Jurkat, Clone E6-1 (cell line): ENCODE measurements at places on chromosomes 6 and 20.

DNA sequence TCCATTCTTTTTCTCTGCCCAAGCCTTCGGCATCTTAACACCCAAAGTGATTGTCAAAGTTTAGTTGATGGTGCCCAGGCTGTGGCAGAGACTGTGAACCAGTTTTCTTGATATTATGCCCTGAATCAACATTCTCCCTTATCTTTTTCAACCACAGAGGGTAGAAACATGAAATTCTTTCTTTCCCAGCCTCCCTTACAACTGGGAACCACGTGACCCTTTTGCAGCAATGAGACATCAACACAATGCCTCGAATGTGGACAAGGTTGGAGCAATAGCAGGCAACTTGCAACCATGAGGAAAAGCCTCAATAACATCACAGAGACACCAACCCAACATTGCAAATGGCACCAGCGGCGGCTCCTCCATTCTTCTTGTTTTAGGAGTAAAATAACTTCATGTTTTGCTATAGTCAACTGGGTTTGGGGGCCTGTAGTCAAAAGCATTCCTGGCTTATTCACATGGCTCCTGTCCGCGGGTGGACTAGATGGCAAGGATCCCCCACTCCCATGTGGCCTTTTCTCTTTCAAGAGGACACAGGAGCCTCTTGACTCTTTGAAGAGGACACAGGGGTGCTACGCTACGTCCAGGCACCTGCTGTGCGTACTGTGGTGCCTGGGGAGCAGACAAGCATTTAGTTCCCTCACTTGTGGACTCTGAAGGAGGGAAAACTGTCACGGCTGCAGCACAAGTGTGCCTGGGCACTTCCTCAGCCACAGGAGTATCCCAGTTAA lies 90.5 kb downstream of the NOL4L start:
- DNase-seq = no peak

DNA sequence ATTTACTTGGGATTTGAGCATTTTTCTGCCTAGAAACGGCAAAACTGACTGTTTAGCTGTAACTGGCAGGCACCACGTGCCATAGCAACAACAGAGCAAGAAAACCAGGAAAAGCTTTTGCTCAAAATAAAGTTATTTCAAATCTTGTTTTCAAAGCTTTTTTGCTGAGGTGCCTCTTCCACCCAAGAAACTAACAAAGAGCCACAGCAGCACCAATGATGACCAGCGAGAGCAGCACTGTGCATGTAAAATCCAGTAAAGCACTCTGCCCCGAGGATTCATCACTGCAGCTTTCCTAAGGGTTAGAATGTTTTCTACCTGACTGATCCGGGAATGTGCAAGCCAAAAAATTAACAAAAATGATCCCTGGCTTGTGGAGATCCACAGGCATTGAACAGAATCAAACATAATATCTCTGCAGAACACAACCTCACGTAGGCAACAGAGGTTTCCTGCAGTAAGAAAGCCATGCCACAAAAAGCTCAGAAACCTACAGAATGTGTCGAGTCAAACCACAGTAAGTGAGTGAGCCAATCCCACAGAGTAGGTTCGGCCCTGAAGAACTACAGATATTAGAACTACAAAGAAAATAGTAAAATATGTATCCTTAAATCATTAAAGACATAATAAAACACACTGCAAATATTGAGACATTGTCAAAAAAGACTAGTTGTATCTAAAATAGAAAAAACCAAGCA lies 7.4 kb upstream of the ULBP3 start:
- no peak for DNase-seq

DNA sequence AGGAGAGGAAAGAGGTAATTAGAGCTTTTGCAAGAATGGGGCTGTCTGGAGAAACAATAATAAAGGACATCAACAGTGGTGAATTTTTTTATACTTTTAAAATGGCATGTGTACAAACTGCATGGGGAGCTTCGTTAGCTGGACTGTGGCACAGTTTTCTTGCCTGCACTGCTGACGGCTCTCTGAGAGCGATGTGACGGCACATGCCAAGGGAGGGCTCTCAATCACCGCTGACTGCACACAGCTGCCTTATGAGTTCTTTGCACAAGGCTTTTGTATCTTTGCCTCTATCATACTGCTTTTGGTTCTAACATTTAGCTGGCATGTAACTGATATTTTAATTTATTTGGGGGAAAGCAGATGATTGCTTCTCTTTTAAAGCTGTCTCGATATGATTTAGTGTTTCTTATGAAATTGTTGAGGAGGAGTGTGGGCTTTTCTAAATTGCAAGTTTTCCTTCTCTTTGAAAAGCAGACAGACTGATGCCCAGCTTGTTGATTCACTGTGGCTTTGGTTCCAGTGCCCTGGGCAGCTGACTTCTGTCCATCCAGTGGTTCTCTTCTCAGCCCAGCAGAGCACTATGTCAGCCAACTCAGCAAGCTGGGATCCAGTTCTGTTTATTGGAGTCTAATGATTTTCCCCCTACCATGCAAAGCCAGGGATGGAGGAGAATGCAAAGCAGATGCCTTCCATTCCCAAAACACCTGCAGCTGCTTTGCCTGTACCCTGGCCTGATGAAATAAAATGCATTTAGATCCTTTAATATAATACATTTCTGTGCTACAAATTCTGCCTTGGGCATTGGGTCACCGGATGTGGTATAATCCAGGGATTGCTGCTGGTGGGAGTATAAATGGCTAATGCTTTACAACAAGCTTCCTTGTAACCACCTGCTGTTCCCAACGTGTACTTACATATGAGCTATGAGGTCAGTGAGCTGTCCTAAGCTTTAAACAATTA lies 323.9 kb downstream of the ZFAND3 start:
- no peak for DNase-seq

GRCh38 chr6:137391061-137391814 lies 103.0 kb downstream of the OLIG3 start:
- no peak for DNase-seq

DNA sequence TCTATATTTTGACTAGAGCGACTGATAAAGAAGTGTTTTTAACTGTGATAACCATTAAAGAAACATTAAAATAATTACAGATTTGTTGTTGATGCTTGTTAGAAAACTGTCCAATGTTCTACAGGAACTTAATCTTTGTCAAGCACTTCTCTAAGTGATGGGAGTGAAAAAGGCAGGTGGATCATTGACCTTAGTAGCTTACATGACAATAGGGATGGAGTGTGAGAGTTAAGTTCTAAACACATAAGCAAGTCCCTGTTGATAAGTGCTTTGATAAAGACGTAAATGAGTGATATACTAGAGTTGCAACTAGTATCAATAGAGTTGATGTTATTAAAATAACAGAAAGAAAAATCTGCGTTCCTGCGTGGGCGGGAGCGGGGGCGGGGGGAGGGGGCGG lies 931.5 kb upstream of the EPHA7 start:
- no peak for DNase-seq

DNA sequence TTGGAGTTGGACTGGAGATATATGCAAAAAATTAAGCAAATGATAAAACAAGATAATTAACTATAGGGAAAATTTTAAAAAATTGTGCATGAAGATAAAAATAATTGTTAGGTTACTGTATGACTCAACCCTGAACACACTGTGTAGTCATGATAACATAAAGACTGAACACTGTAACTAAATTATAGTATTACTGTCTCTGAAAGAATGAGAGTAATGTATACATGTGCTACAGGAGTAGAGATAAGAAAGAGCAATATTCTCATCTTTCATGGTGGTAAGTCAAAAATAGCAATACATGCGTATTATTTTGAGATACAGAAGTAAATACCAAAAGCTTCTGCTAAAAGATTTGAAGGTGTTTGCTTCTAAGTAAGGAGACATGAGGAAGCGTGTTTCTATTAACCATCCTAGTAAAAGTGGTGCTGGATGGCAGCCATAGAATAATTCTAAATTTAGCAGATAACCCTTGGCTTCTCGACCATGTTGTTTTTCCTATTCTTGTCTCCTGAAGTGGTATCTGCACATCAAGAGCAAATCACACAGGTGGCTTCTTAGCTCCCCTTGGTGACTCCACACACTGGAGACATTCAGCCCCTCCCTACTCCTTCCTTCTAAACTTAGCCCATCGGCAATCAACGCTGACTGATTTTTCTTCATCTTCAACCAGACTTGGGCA lies 390.6 kb upstream of the PLCB4 start:
- no peak for DNase-seq

DNA sequence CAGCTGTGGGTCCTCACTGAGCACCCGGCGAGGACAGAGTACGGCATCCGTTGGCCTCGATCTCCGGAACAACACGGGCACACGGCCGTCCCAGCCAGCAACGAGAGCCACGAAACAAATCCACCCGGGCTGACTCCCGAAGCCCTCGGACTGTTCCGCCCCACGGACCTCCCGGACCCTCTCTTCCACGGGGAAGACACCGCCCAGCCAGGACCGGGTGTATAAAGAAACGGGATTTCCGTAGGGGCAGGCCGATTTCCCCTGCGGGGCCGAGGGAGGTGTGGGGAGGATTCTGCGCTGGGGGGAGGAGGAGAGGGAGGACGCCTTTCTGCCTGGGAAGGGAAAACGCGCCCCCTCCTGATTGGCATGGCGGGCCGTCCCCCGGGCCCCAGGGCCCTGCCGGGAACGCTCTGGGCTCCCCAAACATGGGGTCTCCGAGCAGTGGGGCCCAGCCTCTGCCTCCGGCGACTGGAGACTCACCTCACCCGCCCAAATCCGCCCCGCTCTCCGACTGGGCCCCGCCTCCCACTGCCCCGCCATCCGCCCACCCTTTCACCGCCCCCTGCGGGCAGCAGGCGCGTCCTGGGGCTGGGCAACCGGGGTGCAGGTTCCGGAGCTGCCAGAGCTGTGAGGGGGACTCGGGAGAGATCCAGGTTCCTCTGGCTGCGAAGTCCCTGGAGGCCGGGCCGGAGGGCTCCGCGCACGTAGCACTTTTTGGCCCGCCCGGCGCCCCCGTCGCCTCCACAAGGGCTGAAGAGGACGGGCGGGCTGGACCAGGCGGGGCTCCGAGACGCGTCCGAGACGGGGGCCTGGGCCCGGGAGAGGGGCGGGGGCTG lies 679 bp upstream of the PPDPF start:
- DNase-seq = no peak

DNA sequence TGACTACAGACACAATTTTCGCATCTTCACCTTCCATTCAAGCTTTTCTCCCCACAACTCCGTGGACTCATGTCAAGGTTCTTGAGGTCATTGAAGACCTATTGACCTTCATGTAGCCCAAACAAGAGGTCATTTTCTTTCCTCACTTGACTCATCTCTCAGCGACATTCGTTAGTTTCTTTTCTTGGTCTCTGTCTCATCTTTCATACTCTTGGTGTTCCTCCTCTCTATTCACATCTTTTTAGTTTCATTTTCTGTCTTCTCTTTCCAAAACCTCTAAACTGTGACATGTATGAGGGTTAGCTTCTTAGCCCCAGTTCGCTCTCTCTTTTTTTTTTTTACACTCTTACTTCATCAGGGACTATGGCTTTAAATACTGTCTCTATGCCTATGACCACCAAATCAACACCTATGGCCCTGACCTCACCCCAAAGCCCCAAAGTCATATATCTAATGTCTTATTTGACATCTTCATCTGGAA lies 128.6 kb upstream of the BACH2 start:
- no peak for DNase-seq

DNA sequence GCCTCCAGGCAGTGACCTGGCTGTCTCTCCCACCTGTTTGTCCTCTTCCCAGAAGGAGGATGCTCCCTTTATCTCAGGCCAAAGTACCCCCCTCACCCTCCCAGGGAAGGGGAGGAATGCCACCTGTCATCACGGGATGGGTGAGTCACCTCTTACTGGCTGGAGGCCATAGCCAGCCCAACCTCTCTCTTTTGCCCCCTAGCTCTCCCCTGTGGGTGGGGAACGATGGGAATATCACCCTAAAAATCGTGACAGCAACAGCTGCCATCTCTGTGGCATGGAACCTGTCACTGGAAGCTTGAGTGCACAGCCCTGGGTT lies 137.5 kb upstream of the PTPN1 start:
- no peak for DNase-seq

DNA sequence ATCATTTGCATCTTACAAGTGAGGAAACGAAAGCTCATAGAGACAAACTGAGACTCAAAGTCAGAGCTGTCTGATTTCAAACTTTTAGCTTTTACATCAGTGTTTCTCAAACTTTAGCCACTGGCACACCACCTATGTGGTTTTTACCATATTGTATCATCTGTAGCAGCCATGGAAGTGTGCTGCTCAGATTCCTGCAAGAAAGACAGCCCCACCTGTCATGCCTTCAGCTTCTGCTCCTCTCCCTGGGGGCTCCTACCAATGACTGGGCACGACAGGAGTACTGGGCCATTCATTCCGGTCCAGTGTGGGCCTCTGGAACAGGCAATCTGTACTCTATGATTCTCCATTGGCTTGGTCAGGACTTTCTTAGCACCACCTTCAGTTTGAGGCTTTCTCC lies 87.0 kb downstream of the BCAS1 start:
- DNase-seq = no peak

DNA sequence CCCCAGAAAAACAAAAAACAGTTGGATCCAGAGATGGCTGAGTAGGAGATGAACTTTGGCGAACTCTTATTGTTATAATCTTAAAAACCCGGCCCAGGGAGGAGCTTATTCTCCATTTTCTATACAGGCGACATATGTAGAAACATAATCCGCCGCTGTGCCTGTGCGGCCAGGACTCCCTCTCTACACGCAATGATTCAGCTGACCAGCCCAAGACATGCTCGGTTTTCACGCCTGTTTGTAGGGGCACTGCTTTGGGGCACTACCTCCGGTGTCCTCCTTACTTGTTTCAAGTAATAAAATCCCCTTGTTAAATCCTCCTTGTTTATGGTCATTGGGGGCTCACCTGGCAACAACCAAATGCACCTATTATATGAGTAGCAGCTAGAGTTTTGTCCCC lies 89.9 kb downstream of the SEL1L2 start:
- DNase-seq = no peak

DNA sequence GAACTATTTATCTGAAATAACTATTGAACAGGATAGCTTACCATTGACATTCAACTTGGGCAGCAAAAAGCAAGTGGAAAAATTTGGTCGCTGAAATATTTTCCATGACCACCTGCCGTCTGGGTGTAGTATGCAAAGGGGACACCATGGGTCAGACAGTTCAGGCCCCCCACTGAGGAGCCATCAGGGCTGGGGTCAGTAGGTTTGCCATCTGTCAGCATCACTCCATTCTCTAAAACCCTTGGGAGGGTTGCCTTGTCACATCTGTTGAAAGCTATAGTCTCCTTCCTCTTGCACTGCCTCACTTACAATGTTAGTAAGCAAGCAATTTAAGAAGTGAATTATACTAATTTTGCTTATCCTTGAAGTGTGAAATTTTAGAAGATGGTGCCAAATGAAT lies 44.9 kb downstream of the NRN1 start:
- DNase-seq = no peak
